HTR-8/SVneo (cell line): ENCODE measurements at places on chromosomes 7 and 10.

DNA sequence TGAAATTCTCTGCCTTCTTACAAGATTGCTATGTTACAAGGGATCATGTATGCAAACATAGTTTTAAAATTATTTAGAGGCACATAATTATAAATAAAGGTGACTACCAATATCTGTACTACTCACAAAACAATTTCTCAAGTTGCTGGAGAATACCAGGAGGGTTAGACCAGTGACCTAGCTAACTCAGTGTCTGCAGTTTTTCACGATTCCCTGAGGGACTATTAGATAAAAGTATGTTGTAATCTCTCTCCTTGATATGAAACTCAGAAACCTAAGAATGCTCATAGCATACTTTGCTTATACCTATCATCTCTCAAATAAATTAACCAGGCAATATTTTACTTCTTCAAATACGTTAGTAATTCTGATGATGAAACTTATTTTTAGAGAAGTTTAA, 534.0 kb upstream of the ANKRD30A start:
- no peak for DNase-seq

- DNase-seq, result no peak
Observed at GRCh38 chr7:151518105-151518946, 1.4 kb downstream of the RHEB start.

DNA sequence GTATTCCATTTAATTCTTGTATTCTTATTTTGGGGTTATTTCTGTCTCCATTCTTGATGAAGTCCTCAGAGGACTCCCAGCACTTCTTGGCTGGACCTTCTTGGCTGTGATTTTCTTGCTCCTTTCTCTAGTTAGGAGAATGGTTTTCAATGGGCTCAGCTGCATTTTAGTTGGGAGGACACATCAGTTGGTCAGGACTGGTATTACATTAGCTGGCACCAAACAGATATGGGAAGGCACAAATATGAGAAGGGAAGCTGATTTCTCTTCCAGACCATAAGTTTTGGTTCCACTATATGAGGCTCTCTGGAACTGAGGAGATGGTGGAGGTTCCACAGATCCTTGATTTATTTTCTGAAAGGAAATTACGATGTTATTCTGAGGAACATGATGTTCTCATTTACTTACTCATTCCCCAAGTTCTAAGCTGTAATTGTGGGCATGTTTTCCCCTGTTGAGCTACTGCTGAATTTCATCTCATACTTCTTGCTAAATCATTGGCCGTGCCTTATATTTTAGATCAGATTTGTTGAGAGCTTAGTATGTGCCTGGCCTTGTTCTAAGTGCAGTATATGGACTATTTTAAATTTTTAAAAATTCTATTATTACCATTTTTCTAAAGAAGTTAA, 261.0 kb downstream of the THSD7A start:
- no peak for DNase-seq

DNA sequence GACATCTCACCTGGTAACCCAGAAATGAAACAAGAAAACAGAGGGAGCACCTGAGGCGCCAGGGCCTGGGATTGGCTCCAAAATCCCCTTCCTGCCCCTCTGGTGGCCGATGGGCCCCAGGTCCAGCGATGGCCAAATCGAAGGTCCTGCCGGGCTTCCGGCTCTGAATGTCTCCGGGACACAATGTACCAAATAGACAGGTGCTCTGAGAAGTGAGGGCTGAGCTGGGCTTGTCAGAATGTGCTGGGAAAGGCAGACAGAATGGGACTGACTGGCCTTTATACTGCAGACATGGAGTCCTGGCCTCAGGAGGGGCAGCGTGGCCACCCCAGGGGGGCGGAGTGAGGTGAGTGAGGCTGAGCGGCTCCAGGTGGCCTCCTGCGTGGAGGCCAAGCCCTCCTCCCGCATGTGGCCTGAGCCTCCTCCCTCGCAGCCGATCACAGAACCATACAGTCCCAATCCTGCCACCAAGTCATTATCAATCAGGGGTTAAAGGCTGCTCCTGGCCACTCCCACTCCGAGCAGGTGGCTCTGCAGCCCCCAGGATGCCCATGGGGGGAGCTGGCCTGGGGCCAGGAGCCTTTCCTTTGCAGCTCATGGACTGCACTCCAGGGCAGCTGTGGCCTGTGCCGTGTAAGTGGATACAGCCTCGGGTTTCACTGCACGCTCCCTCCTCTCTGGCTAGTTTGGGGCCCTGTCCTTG, 185.5 kb downstream of the ADARB2 start:
- DNase-seq, result no peak

DNA sequence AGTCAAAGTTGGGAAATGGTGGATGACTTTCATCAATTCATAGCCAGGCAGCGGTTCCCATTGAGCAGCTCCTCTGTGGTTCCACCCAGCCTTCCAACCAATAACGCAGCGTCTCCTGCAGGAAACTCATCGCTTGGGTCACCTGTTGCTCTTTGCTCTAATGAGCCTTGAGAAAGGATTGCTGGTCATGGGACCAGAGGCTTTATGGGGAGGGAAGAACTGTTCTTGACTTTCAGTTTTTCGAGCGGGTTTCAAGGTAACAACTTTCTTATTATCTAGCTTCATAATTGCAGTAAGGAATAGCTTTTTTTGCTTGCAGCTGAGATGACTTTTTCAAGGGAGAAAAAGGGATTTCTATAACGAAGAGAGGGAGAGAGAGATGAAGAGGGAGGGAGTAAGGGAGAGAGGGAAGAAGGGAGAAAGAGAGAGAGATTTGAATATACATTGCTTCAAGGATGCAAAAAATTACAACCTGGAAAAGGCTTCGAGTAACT, 405 bp upstream of the ENTPD1 start:
- no peak for DNase-seq

GRCh38 chr7:84780158-84781124, 406.4 kb downstream of the SEMA3D start:
- DNase-seq, result no peak

GRCh38 chr10:3625959-3626751, 158.9 kb downstream of the KLF6 start:
- DNase-seq, result peak; percentile 19

GRCh38 chr7:10360050-10360449, 613.6 kb upstream of the PHF14 start:
- DNase-seq, result no peak

DNA sequence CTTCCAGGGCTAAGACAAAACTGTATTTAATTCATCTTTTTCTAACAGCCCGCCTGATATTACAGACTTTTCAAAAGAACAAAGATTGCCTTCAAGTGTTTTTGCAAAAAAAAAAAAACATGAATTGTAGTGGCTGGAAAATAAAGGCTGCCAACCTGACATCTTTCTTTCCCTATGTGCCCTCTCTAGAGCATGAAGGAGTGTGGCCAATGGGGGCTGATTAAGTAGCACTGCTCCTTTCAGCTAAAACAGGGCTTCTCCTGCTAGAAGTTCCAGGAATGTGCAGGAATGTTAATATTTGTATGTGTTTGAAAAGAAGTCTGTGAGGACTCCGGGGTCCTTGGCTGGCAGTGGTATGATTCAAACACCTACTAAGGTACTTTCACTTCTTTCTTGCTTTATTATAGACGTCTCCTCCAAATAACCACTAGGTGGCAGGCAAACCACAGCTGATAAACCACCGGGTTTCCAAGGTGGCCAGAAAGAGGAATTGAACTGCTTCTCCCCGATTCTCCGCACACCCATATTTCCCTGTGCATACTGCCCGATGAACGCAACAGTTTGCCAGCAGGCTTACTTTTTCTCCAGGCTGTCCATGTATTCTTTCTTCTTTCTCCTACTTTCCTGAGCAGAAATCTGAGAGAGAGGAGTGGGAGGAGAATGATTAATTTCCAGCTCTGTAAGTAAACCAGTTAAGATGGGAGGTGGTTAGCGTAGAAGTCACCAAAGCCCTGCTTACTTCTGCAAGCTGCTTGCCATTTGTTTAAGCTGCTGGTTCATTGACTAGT, 56.8 kb upstream of the DGKI start:
- DNase-seq, result peak; percentile 53

- DNase-seq, result no peak
Observed at GRCh38 chr7:108402865-108403264, 53.4 kb downstream of the NRCAM start.

- DNase-seq, result no peak
Observed at GRCh38 chr7:149229526-149229925, 9.9 kb upstream of the ZNF212 start.

GRCh38 chr7:98881561-98882315, 3.4 kb downstream of the TRRAP start:
- no peak for DNase-seq

DNA sequence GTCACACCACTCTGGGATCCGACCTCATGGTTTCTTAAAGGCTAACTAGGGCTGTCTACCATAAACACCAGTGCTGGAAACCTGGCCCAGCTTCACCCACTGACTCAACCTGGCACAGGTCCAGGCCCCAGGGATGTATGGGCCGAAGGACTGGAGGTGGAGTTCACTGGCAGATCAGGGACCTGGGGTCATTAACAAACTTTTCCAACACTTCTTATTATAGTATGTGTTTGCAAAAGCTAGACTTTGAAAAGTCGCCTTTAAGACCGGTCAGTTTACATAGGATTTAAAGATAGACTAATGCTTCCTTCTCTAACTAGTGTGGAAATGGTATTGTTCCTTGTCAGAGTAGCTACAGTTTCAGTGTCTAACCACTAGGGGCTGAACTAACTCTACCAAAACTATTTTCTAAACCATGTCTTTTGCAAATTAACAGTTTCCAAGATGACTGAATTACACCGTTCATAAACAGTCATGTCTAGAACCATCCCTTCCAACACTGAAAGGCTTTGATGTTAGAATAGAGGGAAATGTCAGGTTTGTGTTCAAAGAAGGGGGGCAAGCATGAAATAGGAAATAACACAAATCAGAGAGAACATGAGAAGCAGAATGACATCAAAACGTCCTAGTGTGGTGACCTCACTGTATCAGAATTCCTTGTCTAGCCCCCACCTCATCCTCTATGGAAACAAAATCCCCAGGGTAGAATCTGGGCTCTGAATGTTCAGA, 29.7 kb downstream of the STN1 start:
- peak; percentile 70 for DNase-seq

DNA sequence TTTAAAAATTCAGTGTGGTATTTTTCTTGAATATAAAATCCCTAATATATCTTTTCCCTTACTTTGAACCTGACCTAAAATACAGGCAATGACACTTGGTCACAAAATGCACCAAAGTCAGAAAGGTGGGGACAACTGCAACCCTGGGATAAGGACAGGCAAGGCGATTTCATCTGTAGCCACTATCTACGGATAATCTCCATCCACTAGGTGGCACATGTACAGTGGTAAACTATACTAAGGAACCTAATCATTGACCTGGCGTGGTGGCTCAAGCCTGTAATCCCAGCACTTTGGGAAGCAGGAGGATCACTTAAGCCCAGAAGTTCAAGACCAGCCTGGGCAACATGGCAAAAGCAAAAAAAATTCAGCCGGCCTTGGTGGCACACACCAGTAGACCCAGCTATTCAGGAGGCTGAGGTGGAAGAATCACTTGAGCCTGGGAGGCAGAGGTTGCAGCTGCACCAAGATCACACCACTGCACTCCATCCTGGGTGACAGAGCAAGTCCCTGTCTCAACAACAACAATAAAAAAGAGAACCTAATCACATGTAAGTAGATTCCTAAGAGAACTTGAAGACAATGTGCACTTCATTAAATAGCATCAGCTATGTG, 98.9 kb downstream of the KMT2C start:
- DNase-seq, result peak; percentile 22

- DNase-seq, result no peak
Observed at GRCh38 chr10:45373003-45373575, 927 bp upstream of the ALOX5 start.

DNA sequence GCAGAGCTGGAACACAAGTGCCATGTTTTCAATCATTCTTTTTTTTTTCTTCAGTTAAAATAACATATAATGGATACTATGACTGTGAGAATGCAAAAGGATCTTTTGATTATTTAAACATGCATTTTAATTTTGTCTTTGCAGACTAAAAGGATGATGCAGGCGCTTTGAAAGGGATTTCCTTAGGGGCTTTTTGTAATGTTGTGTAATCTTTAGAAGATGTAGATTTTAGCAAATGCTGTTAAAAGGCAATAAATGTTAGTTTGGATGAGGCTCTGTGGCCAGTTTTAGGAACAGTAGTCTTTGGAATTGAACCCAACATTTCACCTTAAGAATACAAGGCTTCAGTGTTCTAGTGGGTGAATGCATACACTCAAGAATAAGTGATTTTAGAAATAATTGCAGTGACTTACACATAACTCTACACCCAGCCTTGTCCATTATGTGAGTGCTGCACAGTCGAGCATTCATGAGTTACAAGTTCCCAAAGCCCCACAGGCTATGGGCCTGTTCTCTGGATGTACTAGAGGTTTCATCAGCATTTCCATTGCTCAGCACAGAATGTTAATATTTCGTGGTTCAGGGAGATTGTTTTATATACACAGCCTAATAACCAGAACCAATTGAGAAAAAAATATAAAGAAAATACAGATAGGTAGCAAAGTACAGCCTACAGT, 11.6 kb downstream of the PAPSS2 start:
- no peak for DNase-seq

DNA sequence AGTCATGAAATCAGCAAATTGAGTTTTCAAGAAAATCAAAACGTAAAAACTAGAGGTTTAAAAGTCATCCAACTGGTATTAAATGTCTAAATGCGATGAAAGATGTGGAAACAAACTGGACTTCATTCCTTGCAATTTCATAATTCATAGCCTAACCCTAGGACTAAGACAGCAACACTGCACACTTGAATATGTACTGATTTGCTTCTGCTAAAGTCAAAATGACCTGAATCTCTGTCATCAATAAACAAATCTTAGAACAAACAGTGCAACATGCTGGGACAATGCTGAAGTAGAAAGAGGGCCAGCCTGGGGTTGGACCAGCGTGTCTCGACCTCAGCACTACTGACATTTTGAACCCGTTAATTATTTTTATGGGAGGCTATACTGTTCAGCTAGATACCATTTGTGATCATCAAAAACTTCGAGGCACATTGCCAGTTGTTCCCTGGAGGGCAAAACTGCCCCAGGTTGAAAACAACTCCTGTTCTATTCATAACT, 47.1 kb downstream of the MYOF start:
- DNase-seq, result no peak

GRCh38 chr7:157077986-157078644, 60.6 kb upstream of the UBE3C start:
- DNase-seq, result no peak

DNA sequence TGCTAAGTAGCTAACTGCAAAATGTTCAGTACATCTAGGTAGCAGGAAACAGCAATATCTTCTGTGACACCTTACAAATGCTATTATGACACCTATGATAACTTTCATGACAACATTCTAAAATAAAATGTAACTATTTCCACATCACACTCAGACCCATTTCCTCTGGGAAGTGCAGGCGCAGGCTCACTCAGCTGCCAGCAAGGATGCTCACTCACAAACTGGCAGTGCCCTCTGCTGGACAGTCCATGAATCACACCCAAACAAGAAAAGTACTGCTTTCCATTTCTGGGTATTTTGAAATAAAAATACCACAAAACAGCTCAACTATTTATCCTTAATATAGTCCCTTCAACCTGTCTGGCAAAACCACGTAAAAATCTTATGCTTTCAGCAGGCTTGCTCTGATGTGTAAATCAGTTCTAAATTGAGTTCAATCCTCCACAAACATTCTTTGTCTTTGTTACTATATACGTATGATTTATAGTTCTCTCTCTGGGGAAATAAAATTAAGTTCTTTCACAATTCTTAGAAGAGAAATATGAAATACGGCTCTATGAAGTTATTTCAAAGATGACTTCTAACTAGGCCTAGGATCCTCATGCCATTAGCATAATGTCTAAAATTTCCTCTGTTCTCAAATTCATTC, 176.6 kb downstream of the PARD3 start:
- peak; percentile 86 for DNase-seq
